Stimulated activated CD4-positive, alpha-beta T cell treated with anti-CD3 and anti-CD28 coated beads, TNF-alpha, amount 100 ng/mL, for 1 hour (primary cell): ENCODE measurements at places on chromosomes 7 and 10.

DNA sequence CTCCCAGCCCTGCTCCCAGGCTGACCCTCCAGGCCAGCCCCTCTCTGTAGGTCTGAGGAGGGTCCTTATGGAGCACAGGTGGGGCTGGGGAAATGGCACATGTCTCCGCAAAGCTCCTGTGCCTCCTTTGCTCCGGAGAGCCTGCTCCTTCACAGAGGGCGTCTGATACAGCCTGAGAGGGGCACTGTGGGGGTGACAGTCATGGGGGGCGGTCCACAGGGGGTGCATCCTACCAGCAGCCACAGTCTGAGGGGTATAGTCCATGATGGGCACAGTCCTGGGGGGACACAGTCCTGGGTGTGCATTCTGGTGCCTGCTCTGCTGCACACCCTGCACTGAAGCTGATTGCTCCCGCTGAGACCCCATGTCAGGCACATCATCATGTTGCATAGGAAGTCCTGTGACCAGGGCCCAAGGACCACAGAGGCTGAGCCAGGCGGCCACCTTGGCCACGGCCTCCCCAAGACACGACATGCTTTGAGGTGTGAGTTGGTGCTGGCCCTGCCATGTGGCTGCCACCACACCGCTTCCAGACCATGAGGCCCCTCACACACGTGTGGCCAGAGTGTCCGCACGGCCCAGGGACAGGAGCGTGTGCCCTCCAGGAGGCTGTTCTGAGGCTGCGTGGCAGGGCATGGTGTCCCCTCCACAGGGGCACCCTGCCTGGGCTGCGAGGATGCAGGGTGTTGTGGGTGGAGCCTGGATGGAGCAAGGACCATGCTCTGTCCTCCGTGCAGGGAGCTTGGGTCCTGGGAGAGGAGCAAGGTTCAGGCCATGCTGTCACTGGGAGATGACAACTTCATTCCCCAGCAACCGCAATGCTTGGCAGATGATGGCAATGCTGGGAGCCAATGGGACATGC, 59.2 kb downstream of the PWWP2B start:
- no peak for DNase-seq

GRCh38 chr7:92831716-92832533, 4.4 kb downstream of the CDK6 start:
- no peak for DNase-seq

- no peak for DNase-seq
Measured at GRCh38 chr7:38102507-38102906, 75.5 kb upstream of the STARD3NL start.

GRCh38 chr10:94180576-94180975, 182.2 kb downstream of the NOC3L start:
- no peak for DNase-seq

GRCh38 chr10:91683975-91684374, 51.1 kb upstream of the PPP1R3C start:
- DNase-seq = no peak

DNA sequence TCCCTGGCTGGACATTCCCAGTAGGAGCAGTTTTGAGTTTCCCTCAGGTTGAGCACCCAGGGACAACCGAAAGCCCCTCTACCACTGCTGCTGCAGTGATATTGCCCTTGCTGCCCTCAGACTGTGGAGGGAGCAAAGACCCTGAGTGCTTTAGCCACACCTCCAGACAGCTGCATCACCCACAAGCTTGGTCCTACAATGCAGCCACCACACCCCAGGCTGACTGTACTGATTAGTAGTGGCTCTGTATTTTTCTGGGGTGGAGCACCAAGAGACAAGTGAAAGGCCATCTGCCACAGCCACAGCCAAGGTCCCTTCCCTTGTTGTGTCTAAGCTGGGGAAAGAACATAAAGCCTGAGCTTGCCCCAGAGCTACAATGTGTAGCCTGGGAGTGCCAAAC, 789.9 kb downstream of the PCDH15 start:
- DNase-seq = no peak
